ENCODE measurements at places on chromosomes 7 and 10.
A peak's percentile ranks its signal among the peaks of the same experiment; 100 is the strongest.

- no peak for DNase-seq
These were observed 2.5 kb downstream of the FZD1 start for GRCh38 chr7:91266689-91267090.

DNA sequence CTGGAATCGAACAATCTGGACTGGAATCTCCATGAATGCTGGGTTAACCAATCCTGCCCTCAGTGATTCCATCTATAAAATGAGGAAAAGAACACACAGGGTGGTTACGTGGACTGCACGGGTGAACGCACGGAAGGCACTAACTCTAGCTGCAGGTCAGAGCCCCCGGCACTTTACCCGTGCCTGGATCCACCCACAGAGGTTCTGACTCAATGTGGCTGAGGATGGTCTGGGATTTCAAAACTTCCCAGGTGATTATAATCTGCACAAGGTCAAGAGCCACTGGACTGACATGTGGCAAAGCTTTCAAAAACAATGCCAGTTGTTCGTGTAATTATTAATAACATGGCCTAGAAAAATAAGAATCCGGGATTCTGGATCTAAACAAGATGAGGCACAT, 29.2 kb downstream of the KIAA1549 start:
- no peak for DNase-seq

- peak; percentile 63 for DNase-seq
These were observed 28.6 kb downstream of the PDSS1 start for GRCh38 chr10:26725837-26726727.

DNA sequence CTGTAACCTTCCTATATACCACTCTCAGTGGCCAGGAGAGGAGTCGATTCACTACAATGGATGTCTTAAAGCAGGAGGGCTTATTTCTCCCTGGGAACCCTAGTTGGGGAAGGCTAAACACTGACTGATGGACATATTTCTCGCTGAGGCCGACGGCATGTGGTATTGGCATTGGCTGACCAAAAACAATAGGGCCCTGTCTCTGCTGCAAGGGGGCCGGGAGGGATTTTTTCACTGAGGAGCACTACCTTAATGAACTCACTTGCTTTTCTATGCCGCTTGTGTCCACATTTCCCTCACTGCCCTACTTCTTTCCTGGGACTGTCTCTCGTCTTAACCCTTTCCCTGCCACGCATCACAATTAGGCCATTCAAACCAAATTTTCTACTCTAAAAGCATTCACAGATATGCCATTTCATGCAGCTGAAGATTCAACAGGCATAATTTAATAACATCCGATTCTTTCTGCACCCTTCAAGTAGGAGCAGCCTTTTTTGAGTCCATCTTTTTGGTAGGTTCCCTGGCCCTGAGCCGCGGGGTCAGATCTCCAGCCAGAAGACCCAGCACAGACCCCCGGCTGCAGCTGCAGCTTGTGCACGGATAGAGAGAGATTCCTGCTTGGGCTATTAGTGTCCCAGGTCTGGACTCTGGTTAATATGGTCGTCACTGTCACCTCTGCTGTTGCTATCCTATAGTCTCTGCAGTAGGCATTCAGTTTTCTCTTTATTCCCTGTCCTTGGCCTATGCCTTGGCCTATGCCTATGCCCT, 118.7 kb downstream of the HIPK2 start:
- no peak for DNase-seq

GRCh38 chr10:75401569-75402485, at the start of gene ZNF503:
Gene ZNF503 (minus strand): TSS chr10:75401764. CDS start chr10:75401419, 345 bp downstream.
- peak; percentile 99 for DNase-seq

DNA sequence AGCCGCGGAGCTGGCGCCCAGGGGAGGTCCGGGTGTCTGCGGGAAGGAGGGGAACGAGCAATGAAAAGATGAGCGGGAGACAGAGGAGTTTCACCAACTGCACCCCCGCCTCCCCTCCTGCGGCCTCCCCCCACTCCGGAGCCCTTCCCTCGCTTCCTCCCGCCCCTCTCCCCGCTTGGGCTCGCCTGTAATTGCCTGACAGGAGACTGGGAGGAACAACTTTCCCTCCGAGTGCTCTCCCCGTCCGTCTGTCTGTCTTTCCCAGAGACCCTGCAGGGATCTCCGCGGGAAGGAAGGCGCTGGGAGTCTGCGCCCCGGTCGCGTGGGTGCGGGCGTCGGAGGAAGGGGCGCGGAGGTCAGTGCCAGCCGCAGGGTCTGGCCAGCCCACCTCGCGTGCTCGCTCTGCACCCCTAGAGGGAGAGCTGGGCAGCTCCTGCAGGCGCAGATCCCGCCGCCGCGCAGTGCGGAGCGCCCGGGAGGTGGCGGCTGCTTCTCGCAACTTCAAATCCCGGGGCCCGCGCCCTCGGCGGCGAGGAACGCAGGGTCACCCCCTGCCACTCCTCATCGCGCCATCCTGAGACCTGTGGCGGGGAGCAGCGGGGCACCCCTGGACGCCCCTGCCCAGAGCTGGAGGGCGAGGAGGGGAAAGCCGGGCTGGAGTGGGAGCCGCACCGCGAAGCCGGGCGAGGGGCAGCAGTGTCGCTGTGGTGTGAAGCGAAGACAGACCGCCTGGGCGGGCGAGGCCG, 511 bp upstream of the NRP1 start:
- peak; percentile 94 for DNase-seq

- DNase-seq = no peak
These were observed 348.5 kb upstream of the PRKCQ start for GRCh38 chr10:6928586-6928985.

- DNase-seq = no peak
These were observed 636.1 kb upstream of the FZD8 start for GRCh38 chr10:36278176-36278575.

- no peak for DNase-seq
These were observed 262.0 kb upstream of the NRP1 start for GRCh38 chr10:33596422-33596821.

DNA sequence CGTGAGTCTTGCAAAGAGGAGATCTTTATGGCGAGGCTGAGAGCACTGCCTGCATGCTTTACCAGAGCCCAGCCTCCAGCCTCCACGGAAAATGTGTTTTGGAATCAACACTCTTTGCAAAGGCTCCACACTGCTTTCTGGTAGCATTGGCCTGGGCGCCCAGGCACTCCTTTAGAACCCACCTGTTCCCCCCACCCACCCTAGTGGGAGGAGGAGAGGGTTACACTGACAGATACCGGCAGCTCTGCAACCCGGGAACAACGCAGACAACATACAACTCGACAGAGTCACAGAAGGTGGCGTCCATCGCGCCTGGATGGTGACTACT, 5.5 kb upstream of the MNX1 start:
- peak; percentile 30 for DNase-seq

DNA sequence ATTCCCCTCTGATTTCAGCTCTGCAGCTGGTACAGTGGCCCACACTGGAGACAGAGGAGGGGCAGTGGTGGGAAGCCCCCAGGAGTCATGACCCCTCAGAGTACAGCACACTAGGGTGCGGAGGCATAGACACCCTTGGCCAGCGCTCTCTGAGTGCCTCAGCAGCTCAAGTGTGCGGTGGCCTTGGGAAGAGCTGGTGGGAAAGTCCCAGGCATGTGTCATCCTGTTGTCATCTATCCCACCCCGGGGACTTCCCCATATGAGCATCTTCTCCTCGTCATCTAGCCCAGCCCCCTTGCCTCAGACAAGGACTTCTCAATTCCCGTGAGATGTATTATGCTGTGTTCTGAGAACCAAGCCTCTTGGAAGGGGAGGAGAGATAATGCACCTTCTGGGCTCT, 15.6 kb upstream of the PPIF start:
- no peak for DNase-seq

- no peak for DNase-seq
These were observed 41.3 kb downstream of the ARID5B start for GRCh38 chr10:61942604-61943461.

- DNase-seq = no peak
These were observed 146.5 kb downstream of the SFMBT2 start for GRCh38 chr10:7264313-7264756.

GRCh38 chr10:11157292-11158076, 139.8 kb downstream of the CELF2 start:
- DNase-seq = no peak

DNA sequence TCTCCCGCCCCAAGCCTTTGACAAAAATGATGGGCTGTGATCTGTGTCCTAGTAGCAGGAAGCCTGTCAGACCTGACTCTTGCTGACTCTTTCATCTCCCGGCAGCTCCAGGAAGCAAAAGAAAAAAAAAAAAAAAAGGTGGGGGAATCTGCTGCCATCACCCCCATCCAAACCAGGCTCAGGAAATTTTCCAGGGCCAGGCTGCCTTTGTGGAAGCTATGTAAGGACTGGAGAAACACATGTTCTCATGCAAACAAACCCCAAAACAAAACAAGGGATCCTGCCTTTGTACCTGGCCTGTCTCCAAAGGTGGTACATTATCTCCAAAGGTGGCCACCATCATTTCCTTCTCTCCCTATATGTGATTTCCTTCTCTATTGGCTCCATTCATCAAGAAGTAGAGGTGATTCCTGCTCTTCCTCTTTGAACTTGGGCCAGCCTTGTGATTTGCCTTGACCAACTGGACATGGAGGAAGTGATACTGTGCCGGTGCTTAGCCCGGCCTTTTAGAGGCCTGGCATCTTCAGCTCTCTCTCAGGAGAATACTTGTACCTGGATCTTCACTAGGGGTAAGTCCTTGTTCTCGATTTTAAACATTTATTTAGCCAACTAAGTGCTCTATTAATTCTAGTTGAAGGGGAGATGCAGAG, 192.2 kb upstream of the SVIL start:
- DNase-seq = no peak

- no peak for DNase-seq
These were observed 47.6 kb upstream of the PDCD4 start for GRCh38 chr10:110824152-110824441.

DNA sequence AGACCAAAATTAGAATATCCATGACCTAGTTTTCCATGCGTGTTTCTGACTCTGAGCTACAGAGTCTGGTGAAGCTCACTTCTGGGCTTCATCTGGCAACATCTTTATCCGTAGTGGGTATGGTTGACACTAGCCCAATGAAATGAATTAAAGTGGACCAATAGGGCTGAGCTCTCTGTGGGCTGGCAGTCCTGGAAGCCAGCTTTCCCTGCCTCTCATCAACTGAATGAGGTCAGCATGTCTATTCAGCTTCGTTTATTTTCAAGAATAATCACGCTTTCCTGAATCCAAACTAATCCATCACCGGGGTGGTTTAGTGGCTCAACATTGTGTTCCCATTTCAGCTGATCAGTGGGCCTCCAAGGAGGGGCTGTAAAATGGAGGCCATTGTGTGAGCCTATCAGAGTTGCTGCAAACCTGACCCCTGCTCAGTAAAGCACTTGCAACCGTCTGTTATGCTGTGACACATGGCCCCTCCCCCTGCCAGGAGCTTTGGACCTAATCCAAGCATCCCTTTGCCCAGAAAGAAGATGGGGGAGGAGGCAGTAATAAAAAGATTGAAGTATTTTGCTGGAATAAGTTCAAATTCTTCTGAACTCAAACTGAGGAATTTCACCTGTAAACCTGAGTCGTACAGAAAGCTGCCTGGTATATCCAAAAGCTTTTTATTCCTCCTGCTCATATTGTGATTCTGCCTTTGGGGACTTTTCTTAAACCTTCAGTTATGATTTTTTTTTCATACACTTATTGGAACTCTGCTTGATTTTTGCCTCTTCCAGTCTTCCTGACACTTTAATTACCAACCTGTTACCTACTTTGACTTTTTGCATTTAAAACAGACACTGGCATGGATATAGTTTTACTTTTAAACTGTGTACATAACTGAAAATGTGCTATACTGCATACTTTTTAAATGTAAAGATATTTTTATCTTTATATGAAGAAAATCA, 35.5 kb downstream of the CAV1 start:
- no peak for DNase-seq

DNA sequence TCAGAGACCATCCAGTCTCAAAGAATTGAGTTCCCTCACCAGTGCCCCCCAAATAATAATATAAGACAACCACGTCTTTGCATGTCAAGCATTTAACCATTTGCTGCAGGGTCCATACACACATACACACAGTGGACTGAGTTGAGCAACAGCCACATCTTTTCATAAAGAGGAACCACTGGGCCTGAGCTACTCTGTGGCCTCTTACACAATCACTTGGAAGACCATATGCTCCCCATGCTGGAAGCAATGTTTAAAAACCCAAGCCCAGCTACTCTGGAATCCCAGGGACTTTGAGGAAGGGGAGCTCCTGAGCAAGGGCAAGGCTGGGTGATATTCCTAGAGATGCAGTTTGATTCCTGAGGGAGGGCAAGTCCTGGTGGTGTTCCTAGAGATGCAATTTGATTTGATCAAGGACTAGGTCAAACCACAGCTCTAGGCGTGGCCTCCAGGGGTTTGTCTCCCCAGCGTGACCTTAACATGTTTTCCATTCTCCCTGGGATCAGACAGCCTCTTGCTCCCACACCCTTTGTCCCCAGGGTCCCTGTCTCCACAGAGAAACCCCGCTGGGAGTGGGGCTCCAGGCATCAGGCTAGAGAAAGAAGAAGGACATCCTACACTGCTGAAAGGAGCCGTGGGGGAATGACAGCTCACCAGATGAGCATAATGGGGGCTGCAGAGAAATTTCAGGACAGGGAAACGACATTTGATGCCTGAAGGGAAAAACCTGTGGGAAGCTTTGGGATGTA, 376.2 kb upstream of the MGMT start:
- DNase-seq = no peak

- no peak for DNase-seq
These were observed 31.5 kb upstream of the EFCAB10 start for GRCh38 chr7:105612806-105613205.

GRCh38 chr10:112082120-112082519, 101.4 kb downstream of the GPAM start:
- peak; percentile 81 for DNase-seq

- no peak for DNase-seq
These were observed 13.3 kb downstream of the SLC37A3 start for GRCh38 chr7:140384894-140385545.

- DNase-seq = peak; percentile 94
These were observed 1.4 kb downstream of the MAGI2 start for GRCh38 chr7:79452032-79452494.

DNA sequence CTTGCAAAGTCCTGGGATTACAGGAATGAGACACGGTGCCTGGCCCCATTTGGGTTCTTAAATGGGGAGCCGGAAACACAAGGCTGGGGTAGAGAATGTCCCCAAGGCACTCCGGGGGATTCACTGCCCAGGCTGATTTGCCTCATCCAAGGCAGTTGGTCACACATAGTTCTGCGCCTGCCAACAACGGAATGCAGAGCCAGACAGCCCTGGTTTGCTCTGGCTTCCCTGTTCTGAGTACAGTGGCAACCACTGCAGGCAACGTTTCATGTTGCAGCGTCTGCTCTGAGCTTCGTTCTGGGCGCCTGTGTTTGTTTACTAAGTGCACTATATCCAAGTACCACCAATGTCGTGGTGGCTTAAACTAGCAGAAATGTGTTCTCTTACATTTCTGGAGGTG, 61.7 kb upstream of the C1QL3 start:
- no peak for DNase-seq

GRCh38 chr7:3005257-3005656, 38.4 kb downstream of the CARD11 start:
- no peak for DNase-seq

DNA sequence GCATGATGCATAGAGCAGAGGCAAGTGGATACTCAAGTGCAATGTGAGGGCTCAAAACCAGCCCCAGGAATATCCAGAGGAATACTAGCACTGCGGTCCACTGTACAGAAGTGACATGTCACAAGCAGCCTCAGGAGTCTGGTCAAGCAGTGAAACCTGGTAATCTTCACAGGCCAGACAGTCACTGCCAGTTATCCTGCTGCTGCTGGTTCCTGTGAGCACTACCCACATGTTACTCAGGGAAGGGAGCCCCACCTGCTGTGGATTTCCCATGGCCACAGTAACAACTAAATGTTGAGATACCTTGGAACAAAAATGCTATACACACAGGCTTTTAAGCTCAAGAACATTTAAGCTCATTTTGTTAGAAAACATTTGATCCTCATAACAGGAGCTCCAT, 103.0 kb downstream of the RNF133 start:
- DNase-seq = no peak
